ENCODE measurements at places on chromosomes 16 and 17.

- peak; percentile 95 for DNase-seq
Observed at GRCh38 chr17:15262291-15263205, 2.6 kb downstream of the PMP22 start.

DNA sequence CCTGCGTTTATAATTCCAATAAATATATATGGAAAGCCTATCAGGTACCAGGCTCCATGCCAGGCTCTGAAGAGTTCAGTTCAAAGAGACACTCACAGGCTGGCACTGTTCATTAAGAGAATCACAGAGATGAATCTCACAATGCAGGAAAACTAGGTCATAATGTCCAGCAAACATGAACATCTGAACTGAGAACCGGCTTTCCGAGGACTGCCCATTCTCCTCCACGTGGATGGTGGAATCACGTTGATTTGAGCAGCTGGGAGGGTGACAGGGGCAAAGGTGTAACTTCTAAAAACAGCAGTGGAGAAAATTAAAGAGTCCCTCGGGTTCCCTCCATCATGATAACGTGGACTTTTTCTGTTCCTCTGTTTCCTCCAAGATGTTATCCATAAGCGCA is 10.2 kb downstream of the GP2 start:
- no peak for DNase-seq

- no peak for DNase-seq
Observed at GRCh38 chr16:53358884-53359283, 75.4 kb upstream of the RBL2 start.

DNA sequence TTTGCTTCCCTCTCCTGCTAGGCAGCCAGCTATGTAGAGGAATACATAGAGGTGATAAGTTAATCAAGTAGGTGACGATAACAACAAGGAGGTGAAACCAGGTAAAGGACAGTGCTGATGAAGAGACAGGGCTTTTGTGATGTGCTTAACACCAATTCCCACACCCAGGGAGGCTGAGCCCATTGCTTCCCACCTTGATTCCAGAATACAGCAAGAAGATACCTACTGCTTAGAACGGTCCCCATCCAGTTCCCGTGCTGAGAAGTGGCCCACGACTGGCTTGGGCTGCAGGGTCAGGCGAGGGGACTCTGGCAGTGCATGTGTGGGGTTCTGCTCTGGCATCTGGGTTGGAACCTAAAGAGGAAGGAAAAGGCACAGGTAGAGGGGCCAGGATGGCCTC is 16.1 kb upstream of the GFAP start:
- DNase-seq, result no peak

GRCh38 chr17:31609331-31609730 is 217.9 kb downstream of the RAB11FIP4 start:
- no peak for DNase-seq

GRCh38 chr17:36086791-36087190 is 3.2 kb downstream of the CCL3 start:
- no peak for DNase-seq

DNA sequence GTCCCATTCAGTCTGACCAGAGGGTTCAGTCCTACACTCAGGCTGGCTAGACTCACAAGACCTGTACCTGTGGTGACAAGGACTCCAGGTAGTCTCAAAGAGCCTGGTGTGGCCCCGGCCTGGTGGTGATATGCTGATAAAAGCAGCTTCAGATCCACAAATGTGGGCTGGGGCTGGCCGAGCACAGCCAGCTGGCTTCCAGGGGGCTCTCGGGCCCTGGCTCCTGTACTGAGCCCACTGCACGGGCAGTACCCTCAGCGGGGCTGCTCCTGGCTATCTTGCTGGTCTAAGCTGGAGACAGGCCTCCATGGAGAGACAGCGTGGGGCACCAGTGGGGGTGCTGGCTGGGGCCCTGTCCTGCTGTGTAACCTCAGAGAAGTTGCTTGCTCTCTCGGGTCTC is 4.3 kb downstream of the SMIM5 start:
- no peak for DNase-seq
